Activated T-helper 2 cell treated with anti-CD3 and anti-CD28 coated beads, Interferon-gamma antibody, Interleukin-2, Interleukin-4, amounts not matched to agents 10 μg/mL and 5 μg/mL and 100 μg/mL, durations not matched to agents 14 hours and 24 hours and 36 hours (primary cell): ENCODE measurements at places on chromosomes 16 and 17. TPM values are rescaled to one million over a fixed set of nuclear protein-coding genes. Genes with fewer than 3 reads are reported as not detected.

DNA sequence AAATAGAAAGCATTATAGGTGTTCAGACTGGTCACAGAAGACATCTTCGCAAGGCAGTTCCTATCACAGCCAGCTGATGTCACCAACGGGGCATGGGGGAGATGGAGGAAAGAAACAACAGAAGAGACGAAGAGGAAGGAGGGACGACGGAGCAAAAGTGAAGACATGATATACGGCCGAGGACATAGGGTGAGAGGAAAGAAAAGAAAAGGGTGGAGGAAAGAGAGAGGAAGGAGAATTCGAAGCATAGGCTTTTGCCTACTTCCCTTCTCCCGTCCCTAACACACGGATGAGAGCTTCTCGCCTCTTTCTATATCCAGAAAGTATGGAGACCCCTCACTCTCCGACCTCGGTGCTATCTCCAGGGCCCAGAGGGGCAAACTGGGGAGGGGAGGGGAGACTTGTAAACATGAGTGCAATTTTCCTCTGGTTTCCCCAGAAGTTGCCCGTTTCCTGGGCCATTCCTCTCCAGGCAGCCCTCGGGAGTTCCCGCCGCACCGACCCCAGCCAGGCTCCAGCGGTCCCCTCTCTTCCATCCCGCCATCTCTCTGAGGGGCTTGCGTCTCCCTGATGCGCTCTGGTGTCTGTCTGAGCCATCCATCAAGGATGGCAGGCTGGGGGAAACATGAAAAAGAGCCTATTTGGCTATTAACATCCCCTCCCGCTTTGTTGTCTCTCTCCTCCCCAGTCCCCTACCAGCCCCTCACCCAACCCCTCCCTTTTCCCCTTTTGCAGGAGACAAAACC, 26.0 kb downstream of the COPZ2 start:
- H3K27me3 ChIP-seq: peaks cover 51% of the 10 kb centered on the region
- no peak overlapping the region for H3K27ac ChIP-seq

- no peak for DNase-seq
- peaks cover 45% of the 10 kb centered on the region for H3K36me3 ChIP-seq
- no peak overlapping the region for H3K27ac ChIP-seq
- H3K4me3 ChIP-seq: no peak overlapping the region
- H3K4me1 ChIP-seq: no peaks in the 10 kb centered on the region
Observed at GRCh38 chr17:57120814-57121213, 35.8 kb downstream of the AKAP1 start.

DNA sequence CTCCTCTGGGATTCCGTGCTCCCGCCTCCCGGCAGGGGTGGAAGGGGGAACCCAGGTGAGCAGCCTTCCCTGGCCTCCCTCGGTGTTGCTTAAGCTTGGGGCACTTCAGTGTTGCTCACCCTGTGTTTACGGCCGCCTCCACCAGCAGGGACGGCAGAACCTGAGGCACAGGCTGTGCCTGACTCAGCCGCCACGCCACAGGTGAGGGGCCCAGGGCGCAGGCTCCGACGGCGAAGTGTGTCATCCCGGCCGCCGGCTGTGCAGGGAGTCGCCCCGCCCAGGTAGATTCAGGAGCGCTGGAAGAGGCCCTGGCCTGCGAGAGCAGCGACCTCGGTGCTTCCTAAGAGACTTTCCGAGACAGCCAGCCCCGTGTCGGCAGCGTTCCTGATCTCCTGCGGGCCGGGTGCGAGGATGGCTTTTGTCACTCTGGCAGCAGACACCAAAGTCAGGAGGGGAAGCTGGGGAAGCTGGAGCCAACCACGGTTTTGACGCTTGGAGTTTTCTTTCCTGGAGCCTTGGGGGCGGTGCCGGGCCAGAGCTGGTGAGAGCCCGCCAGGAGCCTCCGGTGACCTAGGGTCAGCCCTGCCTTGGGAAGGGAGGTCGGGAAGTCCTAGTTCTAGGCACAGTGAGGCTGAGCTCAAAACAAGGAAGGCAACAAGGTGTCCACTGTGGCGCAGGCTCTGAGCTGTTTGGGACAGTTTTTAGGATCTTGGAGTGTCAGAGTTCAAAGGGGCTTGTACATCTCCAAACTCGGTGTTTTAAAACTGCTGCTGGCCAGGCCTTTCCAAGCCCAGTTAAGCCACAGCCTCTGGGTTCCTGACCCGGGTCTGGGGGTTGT, 2.1 kb downstream of the GSE1 start:
- H3K4me1 ChIP-seq: peaks cover 26% of the 10 kb centered on the region
- peak overlapping the region; percentile 17 for H3K27ac ChIP-seq
- peaks cover 3% of the 10 kb centered on the region for H3K36me3 ChIP-seq
- H3K4me3 ChIP-seq: peak overlapping the region; percentile 64

DNA sequence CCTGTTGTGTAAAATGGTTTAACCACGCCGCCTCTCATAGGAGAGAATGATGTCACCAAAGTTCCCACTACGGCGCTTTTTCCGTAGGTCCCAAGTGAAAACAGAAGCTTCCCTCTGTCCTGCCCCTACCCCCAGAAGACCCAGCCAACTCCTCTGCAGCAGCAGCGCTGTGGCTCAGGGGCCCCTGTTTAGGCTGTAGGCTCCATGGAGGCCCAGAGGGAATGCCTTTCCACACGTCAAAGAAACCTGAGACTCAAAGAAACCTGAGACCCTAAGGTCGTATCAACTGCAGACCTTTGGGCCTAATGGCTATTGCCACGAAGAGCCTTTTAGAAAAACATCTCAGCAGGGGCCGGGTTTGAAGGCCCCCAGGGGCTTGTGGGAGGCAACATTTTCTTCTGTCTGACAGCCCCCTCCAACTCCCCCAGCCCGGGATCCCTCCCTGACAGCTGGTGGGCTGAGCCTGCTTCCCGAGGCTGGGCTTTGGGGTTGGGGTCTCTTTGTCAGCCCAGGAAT, 43.1 kb upstream of the MEAK7 start:
- peak overlapping the region; percentile 72 for H3K4me3 ChIP-seq
- H3K4me1 ChIP-seq: peaks cover 52% of the 10 kb centered on the region
- peaks cover 46% of the 10 kb centered on the region for H3K36me3 ChIP-seq
- no peak for DNase-seq

- H3K36me3 ChIP-seq: peaks cover 35% of the 10 kb centered on the region
- no peak overlapping the region for H3K27ac ChIP-seq
- H3K4me3 ChIP-seq: no peak overlapping the region
- DNase-seq: no peak
- no peaks in the 10 kb centered on the region for H3K27me3 ChIP-seq
- no peaks in the 10 kb centered on the region for H3K4me1 ChIP-seq
Observed at GRCh38 chr17:77217123-77217522, 76.4 kb downstream of the SEC14L1 start.

DNA sequence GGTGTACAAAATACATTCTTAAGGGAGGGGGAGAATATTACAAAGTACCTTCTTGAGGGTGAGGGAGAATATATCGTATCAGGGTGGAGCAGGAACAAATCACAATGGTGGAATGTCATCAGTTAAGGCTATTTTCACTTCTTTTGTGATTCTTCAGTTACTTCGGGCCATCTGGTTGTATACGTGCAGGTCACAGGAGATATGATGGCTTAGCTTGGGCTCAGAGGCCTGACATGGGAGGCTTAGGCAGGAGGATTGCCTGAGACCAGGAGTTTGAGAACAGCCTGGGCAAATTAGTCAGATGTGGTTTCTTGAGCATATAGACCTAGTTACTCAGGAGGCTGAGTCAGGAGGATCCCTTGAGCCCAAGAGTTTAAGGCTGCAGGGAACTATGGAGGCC, 13.1 kb downstream of the ODAD4 start:
- H3K4me3 ChIP-seq: no peak overlapping the region
- no peaks in the 10 kb centered on the region for H3K36me3 ChIP-seq
- no peak overlapping the region for H3K27ac ChIP-seq

- H3K36me3 ChIP-seq: no peaks in the 10 kb centered on the region
- H3K4me3 ChIP-seq: no peak overlapping the region
- H3K4me1 ChIP-seq: no peaks in the 10 kb centered on the region
- H3K27me3 ChIP-seq: no peaks in the 10 kb centered on the region
- H3K27ac ChIP-seq: no peak overlapping the region
Observed at GRCh38 chr17:75625813-75626486, 7.3 kb upstream of the SMIM5 start.

DNA sequence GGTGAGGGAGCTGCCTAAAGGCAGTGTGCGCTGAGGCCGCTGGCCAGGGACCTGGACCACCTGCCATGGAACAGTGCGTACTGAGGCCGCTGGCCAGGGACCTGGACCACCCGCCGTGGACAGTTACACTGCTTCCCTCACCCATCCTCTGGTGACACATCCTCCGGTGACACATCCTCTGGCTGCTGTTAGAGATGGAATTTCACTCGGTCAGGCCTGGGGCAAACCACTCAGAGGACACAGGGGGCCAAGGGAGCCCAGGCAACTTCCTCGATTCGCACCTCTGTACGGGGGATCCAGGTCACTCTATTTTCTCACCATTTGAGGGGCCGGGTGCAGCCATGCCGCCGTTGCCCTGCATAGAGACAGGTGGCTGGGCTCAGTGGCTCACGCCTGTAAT, 32.4 kb upstream of the RPTOR start:
- H3K4me3 ChIP-seq: no peak overlapping the region
- no peaks in the 10 kb centered on the region for H3K4me1 ChIP-seq
- no peak overlapping the region for H3K27ac ChIP-seq
- no peaks in the 10 kb centered on the region for H3K27me3 ChIP-seq
- H3K36me3 ChIP-seq: no peaks in the 10 kb centered on the region

GRCh38 chr17:2962236-2962635, 101.2 kb downstream of the OR1D5 start:
- H3K36me3 ChIP-seq: no peaks in the 10 kb centered on the region
- no peak overlapping the region for H3K27ac ChIP-seq
- H3K4me1 ChIP-seq: no peaks in the 10 kb centered on the region

DNA sequence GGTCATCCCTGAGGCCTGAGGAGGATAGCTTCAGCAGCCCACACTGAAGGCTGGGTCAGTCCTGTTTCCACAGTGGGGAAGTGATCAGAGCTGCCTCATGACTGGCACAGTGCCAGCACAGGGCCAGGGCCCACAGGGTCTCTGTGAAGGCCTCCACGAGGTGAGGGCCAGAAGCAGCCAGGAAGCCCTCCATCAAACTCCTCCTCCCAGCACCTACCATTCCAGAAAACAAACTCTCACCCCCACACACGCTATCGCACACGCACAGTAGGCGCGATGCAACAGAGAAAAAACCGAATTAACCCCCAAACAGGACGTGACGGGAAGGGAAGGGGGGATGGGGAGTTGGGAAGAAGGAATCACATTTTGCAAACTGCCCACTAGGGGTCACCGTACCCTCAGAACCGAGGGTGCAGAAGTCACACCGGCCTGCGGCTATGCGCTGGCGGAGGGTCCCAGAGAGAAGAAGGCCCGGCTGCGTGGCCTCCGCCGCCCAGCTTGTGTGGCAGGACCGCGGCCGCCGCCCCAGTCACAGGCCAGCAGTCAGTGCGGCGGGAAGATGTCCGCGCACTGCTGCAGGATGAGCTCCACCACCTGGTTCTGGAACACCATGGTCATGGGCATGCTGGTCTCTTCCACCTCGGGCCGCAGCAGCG, 37.6 kb downstream of the ARHGAP27 start:
- no peak for DNase-seq
- H3K4me1 ChIP-seq: peaks cover 2% of the 10 kb centered on the region
- H3K36me3 ChIP-seq: peaks cover 34% of the 10 kb centered on the region
- no peak overlapping the region for H3K27ac ChIP-seq
- no peaks in the 10 kb centered on the region for H3K27me3 ChIP-seq
- H3K4me3 ChIP-seq: no peak overlapping the region

GRCh38 chr16:66486773-66487579, 59.9 kb downstream of the BEAN1 start:
- H3K27ac ChIP-seq: no peak overlapping the region
- no peak for DNase-seq
- H3K36me3 ChIP-seq: no peaks in the 10 kb centered on the region
- peaks cover 20% of the 10 kb centered on the region for H3K4me1 ChIP-seq
- H3K27me3 ChIP-seq: no peaks in the 10 kb centered on the region
- H3K4me3 ChIP-seq: no peak overlapping the region

- peaks cover 27% of the 10 kb centered on the region for H3K4me1 ChIP-seq
- no peak for DNase-seq
- H3K27me3 ChIP-seq: peaks cover 10% of the 10 kb centered on the region
- no peak overlapping the region for H3K27ac ChIP-seq
- no peak overlapping the region for H3K4me3 ChIP-seq
Observed at GRCh38 chr16:90081606-90081970, 4.5 kb upstream of the PRDM7 start.

- H3K4me3 ChIP-seq: no peak overlapping the region
- peaks cover 6% of the 10 kb centered on the region for H3K4me1 ChIP-seq
- DNase-seq: no peak
- H3K27ac ChIP-seq: no peak overlapping the region
- no peaks in the 10 kb centered on the region for H3K27me3 ChIP-seq
- H3K36me3 ChIP-seq: no peaks in the 10 kb centered on the region
Observed at GRCh38 chr17:7113273-7114071, 1.1 kb downstream of the ASGR2 start.

- DNase-seq: no peak
- H3K4me1 ChIP-seq: peaks cover 32% of the 10 kb centered on the region
- peak overlapping the region; percentile 87 for H3K27ac ChIP-seq
- H3K4me3 ChIP-seq: peak overlapping the region; percentile 93
- H3K27me3 ChIP-seq: no peaks in the 10 kb centered on the region
Observed at GRCh38 chr17:39400547-39401411, 647 bp downstream of the FBXL20 start.

DNA sequence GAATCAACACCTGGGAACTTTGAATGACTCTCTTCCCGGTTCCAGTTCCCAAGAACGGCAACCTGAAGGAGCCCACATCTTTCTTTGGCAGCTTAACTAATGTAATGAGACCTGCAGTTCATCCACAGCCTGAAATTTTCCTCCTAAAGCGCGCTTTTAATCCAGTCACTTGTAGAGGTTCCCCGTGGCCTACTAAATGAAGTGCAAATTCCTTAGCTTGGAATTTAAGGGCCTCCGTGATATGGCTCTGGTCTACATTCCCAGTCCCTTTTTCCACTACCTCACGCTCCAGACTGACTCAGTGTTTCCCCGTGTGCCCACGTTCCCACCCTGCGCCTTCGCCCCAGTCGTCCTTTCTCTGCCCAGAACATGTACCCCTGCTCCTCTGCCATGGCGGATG, 27.2 kb downstream of the FZD2 start:
- no peak overlapping the region for H3K4me3 ChIP-seq
- H3K4me1 ChIP-seq: no peaks in the 10 kb centered on the region
- DNase-seq: no peak
- H3K27me3 ChIP-seq: peaks cover 16% of the 10 kb centered on the region
- no peaks in the 10 kb centered on the region for H3K36me3 ChIP-seq
- H3K27ac ChIP-seq: no peak overlapping the region

DNA sequence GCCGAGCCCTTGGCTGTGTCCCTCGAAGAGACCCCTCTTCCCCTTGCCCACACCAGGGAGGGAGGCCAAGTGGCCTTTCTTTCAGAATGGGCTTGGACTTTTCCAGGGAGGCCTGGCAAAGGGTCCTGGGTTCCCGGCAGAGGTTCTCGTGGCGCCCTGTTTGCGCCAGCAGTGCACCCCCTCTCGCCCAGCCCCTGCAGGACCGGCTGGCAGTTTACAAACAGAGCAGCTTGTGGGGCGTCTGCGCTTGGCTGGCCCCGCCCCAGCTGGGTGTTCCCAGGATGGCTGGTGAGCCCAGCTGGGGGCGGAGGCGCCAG, 137.8 kb upstream of the CIBAR2 start:
- H3K4me1 ChIP-seq: no peaks in the 10 kb centered on the region
- H3K27me3 ChIP-seq: no peaks in the 10 kb centered on the region
- H3K36me3 ChIP-seq: no peaks in the 10 kb centered on the region
- H3K4me3 ChIP-seq: no peak overlapping the region
- no peak overlapping the region for H3K27ac ChIP-seq

Gene ZNF785
- total RNA-seq: 18.9 and 22.2 TPM in 2 replicates

Gene ELMO3
- total RNA-seq: 6.8 and 7.1 TPM in 2 replicates

Gene KLHL10
- total RNA-seq: 0.16 and 0.23 TPM in 2 replicates

Gene RAMP2
- not detected in 2 replicates for total RNA-seq

Gene ETV4
- total RNA-seq: 11.0 and 12.8 TPM in 2 replicates

Gene DNAH17
- total RNA-seq: 0.11 and 0.30 TPM in 2 replicates

Gene KRT40
- not detected in 2 replicates for total RNA-seq
